ENCODE measurements at places on chromosomes 13 and 19.

- DNase-seq = no peak
Observed at GRCh38 chr13:80901530-80901929, 560.6 kb upstream of the SPRY2 start.

DNA sequence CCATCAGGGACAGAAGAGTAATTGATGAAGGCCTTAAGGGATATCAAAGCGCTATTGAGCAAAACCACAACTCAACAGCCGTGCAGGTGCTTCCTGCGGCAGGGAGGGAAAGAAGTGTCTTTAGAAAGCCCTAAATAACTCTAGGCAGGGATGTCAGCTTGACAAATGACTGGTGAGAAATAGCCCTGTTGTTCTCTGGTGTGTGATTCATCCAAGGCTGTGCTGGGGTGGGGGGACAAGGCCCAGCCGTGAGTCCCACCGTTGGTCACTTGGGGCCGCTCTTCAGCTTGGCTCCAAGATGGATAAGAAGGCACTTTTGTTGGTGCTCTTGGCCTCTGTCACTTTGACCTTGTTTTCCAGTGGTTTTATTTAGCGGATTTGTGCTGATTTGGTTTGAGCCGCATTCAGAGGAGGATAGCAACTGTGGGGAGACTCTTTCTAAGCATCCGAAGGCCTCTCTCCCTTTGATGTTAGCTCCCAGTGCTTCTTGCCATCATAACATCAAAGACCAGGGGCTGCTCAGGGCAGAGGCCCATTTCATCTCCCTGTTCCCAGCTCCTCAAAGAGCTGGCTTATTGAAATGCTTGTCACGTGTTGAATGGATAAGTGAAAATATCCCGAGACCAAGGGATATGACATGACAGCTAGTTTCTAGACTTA lies 130.3 kb upstream of the SERP2 start:
- peak; percentile 69 for DNase-seq

GRCh38 chr13:73809561-73809960 lies 324.6 kb downstream of the KLF12 start:
- DNase-seq = peak; percentile 27

GRCh38 chr19:53431399-53432087 lies at the start of gene ZNF761:
TSS of gene ZNF761 (plus strand) at chr19:53431984. CDS start at chr19:53447269, 15,285 bp downstream.
- peak; percentile 87 for DNase-seq

DNA sequence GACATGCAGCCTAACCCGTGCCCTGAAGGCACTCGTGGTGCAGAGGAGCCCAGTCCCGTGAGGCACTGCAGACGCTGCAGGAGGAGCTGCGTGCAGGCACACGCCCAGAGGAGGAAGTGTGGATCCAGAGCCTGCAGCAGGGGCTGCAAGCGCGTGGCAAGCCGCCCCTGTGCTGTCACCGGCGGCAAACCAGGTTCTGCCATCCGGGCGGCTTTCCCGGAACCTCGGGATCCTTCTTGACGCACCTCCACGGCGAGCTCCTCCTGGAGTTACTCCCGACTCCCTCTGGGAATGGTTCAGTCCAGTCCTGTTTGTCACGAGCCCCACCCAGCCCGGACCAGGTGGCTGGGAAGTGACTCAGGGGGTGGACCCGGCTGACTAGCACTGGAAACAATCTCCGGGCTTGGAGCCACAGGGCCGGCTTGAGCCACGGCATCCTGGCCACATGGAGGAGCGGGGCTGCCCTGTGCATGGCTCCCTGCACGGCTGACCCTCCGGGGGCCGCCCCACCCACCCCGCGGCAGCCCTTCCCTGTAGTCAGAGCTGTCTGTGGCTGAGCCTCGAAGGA lies 10.2 kb downstream of the DPP9 start:
- DNase-seq = peak; percentile 99
